CD4-positive, alpha-beta T cell treated with Interleukin-6 at 100 ng/mL for 8 hours (primary cell): ENCODE measurements at places on chromosomes 12 and 14.

DNA sequence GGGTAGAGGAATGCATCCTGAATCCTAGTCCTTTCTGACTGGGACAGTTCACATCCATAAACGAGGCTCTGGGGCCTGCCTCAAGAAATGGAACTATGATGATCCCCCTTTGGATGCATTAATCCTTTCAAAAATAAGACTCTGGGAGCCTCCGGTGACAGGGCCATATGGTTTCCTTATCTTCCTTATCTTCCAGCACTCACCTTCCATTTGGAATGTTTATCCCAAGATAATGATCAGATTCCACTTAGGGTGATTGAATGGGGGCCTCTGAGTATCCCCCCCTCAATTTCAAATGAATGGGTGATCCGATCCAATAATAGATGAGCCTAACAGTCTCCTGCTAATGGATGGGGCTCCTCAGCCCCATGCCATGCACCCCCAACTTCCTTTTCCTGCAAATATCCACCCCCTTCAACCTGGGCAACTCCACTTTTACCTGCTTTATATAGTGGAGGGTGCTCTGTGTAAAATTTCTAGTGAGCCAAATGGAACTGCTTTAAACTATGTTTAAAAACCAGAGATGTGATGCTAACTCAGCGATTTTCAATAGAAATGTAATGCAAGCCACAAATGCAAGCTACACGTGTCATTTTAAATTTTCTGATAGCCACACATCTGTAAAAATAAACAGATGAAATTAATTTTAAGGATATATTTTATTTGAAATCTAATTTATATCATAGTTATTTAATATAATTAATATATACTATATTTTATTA is 157.8 kb downstream of the ZFP36L1 start:
- no peak for DNase-seq

- no peak for DNase-seq
These were observed 70.1 kb downstream of the PRKD1 start for GRCh38 chr14:29857551-29857950.

DNA sequence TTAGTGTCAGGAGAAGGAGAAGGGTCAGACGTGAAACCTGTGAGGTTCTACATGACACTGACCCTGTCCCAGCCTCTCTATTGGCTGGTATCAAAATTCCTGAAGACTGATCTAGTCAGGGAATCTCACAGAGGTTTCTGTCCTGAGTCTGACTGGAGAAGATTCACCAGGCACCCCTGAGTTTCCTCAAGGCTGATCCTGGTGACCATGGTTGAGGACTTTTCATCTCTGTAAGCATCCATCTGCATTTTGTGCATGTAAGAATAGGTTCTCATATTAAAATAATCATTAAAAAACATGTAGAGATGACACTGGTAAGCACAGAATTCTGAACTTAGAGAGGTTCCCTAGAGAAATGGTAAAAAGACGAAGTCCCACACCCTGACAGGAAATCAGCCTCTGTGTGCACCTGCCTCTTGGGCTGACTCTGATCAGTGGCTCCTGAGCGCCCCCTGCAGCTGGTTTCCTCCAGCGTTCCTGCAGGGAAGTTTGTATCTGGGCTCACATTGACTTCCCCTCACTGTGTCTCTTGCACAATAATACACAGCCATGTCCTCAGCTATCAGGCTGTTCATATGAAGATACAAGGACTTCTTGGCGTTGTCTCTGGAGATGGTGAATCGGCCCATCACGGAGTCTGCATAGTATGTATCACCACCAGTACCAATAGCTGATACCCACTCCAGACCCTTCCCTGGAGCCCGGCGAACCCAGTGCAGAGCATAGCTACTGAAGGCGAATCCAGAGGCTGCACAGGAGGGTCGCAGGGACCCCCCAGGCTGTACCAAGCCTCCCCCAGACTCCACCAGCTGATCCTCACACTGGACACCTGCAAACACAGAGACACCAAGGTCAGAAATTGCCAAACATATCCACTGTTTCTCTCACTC is 991.9 kb downstream of the TMEM121 start:
- DNase-seq = peak; percentile 80

GRCh38 chr14:61153431-61153830 is 127.7 kb downstream of the TMEM30B start:
- DNase-seq = no peak

DNA sequence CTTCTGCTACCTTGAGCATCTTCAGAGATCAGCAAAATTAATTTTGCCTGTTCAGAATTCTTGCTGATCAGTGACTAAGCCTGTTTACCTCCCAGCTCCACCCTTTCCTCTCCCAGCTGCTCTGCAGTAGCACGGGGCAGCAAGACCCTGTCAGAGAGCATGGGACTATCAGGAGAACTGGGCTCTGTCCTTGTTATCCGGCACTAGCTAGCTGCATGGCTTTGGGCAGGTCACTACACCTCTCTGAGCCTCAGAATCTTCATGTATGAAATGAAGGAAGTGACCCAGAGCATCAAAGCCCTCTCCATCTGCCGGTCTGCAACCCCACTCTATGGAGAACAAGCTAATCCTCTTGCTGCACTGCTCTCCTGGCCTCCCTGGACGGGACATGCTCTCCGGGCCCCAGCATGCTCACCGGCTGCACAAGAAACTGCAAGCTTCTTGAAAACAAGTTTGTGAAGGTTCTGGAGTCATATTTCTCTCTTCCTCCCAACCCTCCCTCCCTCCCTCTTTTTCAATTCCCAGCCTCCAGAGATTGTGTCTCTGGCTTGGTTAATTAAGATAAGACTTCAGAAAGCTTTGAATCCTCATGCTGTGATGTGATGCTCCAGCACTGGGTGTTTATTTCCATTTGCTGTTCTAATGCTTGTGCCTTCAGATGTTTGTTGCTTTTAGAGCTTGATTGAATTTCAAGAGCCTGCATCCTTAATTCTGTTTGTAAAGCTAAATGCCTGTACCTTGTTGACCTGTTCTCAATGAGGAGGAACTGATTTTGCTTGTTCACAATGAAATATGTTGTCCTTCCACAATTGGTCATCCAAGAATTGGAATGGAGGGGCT is 101.1 kb downstream of the CRACR2A start:
- no peak for DNase-seq

DNA sequence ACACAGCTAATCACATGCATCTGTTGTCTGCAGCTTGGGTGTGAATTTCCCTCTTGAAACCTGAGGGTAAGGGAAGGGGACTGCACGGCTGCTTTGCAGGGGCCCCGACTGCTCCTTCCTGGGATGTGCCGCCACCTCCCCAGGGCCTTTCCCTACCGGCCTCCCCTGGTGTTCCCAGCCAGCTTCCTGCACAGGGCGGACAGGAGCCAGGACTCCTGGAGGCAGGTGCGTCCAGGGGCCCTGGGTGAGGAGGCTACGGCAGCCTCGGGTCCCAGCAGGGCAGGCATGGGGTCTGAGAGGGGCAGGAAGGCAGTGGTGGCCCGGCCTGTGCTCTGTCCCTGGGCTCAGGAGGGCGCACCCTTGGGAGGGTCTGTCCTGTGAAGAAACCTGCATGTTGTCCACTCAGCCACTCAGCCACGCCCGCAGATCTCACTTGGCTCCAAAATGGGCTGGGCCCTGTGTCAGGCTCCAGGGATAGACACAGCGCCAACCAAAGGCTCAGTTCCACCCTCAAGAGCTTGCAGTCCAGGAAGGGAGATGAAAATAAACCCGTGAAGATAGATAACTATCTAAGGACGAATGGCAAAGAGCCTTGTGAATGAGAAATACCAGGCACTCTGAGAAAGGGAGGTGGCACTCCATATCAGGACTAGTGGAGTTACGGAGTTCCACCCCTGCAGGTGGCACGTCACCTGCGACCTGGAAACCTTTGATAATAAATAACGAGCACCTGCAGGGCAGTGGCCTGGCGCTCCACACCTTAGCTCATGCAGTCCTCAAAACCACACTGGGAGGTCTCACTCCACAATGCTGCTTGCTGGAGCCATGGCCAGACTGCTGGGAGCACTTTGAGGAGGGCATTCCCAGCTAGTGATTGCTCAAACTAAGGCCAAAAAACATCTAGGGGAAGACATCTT is 427.4 kb downstream of the AACS start:
- DNase-seq = no peak

DNA sequence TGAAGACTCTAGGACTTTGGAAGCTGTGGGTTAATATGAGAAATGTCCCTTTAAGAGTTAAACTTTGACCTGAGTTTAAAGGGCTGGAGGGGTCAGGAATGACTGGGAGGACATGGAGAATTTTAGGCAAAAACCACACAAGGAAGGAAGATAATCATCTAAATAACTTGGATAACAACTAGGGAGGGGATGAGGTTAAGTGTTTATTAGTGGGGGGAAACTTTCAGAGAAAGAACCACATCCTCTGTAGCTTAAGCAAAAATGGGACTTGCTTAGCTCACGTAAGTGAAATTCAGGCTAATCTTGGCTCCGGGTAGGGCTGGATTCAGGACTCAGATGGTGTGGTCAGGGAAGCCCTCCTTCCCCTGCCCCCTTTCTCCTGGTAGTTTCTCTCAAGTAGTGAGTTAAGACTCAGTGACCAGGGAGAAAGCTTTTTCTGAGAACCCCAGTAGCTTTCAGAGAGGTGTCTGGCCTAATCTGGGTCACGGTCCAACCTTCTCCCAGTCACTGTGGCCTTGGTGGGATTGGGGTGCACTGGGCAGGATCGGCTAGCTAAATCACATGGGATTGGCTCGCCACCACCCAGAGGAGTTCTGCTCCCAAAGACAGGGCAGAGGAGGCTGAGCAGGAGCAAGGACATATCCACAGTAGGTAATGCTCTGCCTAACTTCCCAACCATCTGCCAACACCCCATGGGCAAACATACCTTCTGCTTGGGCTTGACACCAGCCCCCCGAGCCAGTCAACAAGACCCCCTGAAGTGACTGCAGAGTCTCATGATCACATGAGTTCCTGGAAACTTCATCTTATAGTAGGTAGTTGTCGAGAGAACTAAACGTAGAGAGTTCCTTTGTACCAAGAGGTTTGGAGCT is 52.8 kb downstream of the ARF6 start:
- DNase-seq = peak; percentile 21

GRCh38 chr12:57103856-57104255 is 7.3 kb downstream of the STAT6 start:
- DNase-seq = no peak

GRCh38 chr14:81517798-81518398 is 15.8 kb downstream of the SEL1L start:
- DNase-seq = no peak

DNA sequence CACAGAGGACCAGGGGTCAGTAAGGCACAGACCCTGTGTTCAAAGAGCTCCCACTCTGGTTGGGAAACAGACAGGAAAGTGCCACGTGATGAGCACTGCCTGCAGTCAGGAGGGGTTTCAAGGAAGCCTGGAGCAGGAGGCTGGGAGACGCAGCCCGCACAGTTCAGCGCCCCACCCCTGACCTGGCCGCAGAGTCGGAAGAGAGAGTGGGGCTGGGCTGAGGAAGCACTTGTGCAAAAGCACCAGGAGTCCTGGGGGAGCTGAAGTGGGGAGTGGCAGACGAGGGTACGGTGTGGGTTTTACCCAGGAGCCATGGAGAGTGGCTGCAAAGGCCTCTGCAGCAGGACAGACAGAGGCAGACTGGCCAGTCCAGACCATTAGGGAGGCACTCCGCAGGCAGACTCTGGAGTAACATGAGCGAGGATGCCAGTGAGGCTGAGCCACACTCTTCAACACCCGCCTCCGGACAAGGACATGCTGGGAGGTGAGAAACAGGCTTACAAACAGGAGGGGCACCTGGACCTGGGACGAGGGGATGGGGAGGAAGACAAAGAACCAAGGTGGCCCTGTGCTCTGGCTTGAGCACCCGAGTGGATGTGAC is 85.7 kb upstream of the GPR68 start:
- DNase-seq = no peak

- no peak for DNase-seq
These were observed 244.4 kb upstream of the GARIN2 start for GRCh38 chr14:66944872-66945271.

- no peak for DNase-seq
These were observed 436.3 kb downstream of the DPF3 start for GRCh38 chr14:72457641-72458040.

- no peak for DNase-seq
These were observed 20.2 kb downstream of the ATP2A2 start for GRCh38 chr12:110301065-110301806.

DNA sequence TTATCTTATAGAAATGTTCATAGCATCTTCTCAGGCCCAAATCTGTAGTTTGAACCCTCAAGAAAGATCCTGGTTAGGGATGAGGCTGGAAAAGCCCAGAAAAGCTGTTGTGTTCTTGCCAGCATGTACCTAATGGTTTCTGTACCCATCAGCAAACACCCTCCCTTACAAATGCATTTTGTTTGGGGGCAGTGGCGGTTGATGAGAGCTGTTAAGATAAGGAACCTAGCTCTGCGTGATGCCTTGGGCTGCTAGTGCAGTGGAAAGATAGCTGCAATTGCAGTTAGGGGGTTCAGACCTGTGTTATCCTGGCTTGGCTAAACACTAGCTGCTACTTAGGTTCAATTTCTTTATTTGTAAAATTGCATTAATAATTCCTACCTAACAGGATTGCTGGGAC is 3.6 kb downstream of the TPH2 start:
- no peak for DNase-seq

- DNase-seq = no peak
These were observed 193.8 kb downstream of the SYT1 start for GRCh38 chr12:79058342-79058741.

DNA sequence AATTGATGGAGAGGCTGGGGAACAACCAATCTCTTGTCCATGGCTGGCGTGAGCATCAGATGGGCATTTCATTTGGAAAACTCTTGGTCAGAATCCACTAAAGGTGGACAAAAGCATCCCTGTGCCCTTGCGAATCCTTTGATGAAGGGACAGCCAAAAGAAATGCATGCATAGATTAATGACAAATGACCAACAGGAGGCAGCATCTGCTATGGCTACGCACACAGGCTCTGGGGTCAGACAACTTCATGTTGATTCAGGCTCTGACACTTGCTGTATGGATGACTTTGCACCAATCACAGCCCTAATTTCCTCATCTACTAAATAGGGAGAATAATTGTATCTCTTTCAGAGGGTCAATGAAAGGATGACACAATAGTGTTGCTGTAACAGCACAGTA is 117.5 kb downstream of the ASCL4 start:
- DNase-seq = no peak

- no peak for DNase-seq
These were observed 1.3 kb upstream of the TRIP11 start for GRCh38 chr14:92041203-92041602.

DNA sequence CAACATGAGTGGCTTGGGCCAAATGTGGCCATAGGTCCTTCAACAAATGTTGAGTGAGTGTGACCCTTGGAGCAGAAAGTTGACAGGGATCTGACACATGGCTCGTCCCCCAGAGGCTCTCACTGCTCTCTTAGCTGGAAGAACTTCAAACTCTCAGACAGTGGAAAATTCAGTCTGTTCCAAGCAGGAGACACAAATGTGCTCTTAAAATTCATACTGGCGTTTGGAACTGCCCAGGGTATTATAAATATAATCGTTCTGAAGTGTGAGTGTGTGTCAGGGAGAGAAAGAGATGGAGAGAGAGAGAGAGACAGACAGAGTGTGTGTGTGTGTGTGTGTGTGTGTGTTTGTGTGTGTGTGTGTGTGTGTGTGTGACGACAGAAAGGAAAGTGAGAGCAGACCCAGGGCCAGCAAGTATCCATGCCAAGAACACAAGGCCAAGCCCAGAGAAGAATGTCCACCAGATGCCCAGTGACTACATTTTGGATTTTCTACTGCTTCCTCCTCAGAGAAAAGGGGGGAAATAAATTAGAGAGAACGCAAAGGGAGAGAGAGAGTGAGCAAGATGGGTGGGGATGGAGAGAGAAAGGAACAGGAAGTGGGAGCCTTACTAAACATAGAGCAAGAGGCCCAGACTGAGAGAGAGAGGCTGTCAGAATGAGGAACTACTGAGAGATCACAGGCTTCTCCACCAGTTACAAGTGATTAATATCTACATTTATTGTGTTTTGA is 193.6 kb upstream of the NUDT4 start:
- peak; percentile 12 for DNase-seq

GRCh38 chr12:6613776-6614512 is 6.8 kb upstream of the CHD4 start:
- DNase-seq = peak; percentile 56
